ENCODE measurements at places on chromosomes 2 and 18.

GRCh38 chr18:74861154-74861553, 263.5 kb downstream of the ZNF407 start:
- no peak for DNase-seq

GRCh38 chr2:159584796-159585195, 31.6 kb downstream of the BAZ2B start:
- DNase-seq: no peak

DNA sequence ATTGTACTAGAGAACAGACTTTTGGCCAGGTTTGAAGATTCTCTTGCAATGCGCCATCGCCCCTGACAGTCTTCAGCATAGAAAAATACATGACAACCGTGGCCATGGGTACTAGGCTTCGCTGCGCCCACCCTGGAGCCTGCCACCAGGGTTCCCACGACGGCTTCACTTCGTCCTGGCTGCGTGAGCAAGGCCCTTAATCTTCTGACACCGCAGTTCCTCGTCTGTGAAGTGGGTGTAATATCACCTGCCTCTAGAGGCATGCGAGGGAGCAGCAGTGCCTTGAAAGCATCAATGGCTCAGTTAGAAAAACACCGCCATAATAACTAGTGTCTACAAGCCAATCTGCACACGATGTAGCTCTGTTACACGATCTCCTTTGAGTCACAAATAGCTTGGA, 175.2 kb upstream of the HS6ST1 start:
- DNase-seq: no peak

DNA sequence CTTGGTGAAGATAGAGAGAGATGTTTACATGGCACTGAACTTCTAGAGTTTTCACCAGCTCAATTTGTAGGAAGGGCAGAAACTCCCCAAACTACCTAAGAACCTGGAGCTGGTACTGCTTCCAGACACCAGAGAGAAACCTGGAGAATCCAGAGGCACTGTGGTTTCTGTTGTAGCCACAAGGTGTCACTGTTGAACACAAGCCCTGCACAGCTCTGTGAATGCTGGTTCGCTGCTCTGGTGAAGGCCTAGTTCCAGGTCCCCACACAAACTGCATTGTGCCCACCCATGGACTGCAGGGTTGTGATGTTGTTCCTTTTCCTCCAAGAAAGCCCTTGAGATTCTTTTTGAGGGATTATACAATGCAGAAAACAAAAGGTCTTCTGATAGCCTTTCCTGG, 150.5 kb upstream of the HS6ST1 start:
- no peak for DNase-seq

DNA sequence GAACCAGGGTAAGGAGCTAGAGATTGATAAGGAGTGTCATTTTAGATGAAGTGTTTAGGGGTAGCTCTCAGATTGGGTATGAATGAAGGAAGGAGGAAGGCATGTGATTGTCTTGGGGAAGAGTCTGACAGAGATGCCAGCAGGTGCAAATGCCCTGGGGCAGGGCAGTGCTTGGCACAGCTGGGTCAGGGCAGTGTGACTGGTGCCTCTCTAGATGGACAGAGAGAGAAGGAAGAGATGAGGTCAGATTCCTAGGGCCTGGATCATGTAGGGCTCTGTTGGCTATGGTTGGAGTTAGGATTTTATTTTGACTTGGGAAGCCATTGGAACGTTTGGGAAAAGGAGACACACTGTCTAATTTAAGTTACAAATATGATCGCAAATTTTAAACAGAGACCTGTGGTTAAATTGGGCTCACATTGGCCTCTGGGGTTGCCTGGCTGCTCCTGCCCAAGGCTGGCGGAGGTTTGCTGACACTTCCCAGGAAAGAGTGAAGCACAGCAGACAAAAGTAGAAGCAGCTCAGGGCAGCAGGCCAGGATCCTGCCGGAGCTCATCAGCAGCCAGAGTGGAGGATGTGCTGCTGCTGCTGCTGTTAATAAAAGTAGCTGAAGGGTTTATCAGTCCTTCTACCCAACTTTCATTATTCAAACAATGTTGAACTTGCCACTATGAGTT, 32.7 kb upstream of the FHL2 start:
- no peak for DNase-seq

GRCh38 chr2:238649936-238650518, 197.9 kb upstream of the TWIST2 start:
- no peak for DNase-seq

DNA sequence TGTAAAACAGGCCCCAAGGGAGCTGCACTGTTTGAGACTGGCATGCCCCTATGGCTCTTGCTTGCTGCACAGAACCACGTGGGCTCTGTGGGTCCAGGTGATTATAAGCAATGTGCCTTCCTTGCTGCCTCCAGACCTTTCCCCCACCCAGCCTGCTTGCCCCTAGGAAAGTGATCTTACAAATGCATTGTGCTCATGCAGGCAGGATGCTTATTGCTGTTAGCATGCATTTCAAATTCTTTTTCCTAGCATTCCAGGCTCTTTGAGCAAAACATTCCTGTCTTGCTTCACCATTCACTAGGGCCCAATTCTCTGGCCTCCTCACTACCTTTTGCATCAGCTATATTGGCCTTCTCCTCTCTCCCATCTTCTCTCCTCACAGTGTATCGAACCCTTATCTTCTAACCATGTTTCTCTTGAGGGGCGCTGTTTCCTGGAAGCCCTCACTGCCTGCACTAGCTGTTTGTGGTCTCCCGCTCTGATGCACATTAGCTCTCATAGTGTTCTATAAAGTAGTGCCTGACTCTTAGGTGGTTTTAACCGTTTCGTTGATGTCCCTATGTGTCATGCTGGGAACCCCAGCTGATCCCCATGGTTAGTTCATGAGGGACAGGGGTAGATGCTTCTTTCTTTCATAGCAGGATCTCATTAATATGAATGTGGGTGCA, 152.9 kb upstream of the EPAS1 start:
- no peak for DNase-seq

GRCh38 chr18:34598120-34598635, 111.9 kb upstream of the DTNA start:
- no peak for DNase-seq

DNA sequence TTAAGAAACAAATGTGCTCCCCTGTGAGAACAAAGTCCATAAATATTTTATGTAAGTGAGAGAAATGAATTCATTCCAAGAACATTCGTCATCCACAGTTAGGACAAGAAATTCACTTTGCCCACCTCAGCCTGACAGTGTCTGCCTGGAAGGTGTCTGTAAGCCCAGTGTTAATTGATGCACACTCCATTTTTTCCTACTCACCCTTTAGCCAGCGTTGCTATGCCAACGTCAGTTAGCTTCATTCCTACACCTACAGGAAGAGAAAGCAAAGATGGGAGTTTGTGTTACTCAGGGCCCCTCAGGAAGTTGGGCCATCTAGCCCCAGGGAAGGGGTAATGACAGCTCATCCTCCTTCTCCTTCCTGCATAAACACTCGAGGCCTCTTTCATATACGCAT, 131.0 kb downstream of the ALPK2 start:
- no peak for DNase-seq

GRCh38 chr18:57630002-57630753, 8.5 kb upstream of the NARS1 start:
- peak; percentile 91 for DNase-seq

DNA sequence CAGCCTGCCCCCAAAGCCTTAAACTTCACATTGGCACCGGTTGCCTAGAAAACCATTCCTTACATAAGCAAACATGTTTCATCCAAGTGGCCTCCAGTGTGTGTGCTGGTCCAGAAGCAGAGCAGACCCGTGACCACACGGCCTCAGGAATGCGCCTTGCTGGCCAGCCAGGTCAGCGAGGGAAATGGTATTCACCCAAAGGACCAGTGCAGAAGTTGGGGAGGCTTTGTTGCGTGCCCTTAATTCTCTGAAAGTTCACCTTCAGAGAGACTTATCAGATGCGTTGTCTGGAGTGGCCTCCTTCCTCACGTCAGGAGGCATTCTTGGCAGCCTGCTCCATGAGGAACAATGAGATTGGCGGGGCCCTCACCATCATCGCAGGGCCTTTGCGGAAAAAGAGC, 25.9 kb downstream of the NRP2 start:
- no peak for DNase-seq

DNA sequence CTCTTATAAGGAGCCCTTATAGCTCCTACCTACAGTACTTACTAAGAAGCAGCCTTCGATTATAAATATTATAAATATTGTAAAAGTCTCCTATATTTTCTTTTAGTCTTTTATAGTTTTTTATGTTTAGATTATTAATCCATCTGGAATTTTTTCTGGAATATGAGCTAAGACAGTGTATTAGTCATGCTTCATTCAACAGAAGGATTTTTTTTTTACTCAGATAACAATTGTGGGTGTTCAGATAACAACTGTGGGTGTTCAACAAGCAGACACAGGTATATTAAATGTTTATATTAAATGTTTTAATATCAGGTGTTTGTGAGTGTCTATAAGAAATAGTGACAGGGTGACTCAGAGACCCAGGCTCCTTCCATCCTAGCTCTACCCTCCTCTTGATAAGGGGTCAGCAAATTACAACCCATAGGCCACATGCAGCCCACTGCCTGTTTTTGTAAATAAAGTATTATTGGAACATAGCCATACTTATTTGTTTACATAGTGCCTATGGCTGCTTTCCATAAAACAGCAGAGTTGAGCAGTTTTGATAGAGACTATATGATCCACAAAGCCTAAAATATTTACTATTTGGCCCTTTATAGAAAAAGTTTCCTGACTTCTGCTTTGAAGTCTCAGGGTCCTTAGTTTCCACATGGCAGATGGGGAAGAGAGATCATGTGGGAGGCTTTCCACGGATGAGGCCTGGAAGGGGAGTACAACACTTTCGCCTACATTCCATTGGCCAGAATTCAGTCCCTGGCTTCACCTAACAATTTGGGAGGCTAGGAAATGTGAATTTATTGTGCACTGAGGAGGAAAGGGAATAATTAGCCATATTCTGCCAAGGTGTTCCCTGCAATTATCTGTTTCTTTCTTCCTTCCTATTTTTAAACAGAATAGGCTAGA, 4.3 kb upstream of the SPATS2L start:
- DNase-seq: no peak

DNA sequence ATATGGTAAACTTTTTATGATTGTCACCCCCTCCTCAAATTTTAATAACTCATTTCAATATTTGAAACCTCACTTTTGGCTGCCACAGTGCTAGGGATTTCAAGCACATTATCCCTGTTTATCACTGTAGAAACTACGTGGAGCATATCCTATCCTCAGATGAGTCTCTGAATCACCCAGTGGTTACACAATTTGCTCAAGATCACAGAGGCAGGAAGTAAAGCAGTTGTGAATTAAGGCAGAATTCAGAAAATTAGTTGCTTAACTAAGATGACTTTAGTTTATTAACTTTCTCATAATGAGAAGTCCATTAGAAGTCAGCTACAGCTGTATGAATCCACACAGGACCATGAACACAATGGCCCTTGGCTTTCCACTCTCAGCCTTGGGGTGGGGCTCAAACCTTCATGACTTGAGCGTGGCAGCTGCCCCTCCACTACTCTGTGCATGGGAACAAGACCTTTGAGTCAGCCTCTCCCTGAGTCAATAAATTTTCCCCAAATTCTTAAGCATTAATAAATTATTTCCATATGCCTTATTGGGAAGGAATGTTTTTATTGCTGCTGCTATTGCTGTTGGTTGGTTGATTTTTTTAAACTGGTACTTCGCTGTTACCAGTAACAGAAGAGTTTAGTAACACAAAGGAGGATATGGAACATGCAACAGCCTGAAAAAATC, 369.0 kb downstream of the CBLN2 start:
- DNase-seq: no peak

GRCh38 chr18:13793819-13794218, 30.1 kb upstream of the MC5R start:
- no peak for DNase-seq

- no peak for DNase-seq
Observed at GRCh38 chr2:9057939-9058761, 54.7 kb upstream of the MBOAT2 start.
